Panc1 (cell line): ENCODE measurements at places on chromosomes 6 and 20.
A peak's percentile ranks its signal among the peaks of the same experiment; 100 is the strongest.

GRCh38 chr6:168607272-168608112 lies 166.5 kb downstream of the SMOC2 start:
- DNase-seq = no peak

- no peak for DNase-seq
These were observed 171.3 kb downstream of the SLC16A10 start for GRCh38 chr6:111258615-111259088.

GRCh38 chr6:104182811-104183210 lies 676.9 kb downstream of the HACE1 start:
- no peak for DNase-seq

DNA sequence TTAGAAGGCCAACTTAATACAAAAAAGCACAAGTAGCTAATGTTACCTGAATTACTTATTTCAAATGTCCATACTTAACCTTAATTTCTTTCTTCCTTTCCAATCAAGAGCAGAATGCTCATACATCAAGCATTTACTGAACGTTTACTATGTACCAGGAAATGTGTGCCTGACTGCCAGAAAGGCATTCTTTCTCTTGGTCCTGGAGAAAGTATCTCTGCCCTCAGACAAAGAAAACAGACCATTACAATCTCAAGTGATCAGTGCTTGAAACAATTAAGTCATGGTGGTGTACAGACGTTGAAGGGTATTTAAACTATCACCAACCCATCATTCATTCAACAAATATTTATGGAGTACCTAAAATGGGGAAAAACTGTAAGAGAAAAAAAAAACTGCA lies 26.4 kb downstream of the CSNK2A1 start:
- no peak for DNase-seq

DNA sequence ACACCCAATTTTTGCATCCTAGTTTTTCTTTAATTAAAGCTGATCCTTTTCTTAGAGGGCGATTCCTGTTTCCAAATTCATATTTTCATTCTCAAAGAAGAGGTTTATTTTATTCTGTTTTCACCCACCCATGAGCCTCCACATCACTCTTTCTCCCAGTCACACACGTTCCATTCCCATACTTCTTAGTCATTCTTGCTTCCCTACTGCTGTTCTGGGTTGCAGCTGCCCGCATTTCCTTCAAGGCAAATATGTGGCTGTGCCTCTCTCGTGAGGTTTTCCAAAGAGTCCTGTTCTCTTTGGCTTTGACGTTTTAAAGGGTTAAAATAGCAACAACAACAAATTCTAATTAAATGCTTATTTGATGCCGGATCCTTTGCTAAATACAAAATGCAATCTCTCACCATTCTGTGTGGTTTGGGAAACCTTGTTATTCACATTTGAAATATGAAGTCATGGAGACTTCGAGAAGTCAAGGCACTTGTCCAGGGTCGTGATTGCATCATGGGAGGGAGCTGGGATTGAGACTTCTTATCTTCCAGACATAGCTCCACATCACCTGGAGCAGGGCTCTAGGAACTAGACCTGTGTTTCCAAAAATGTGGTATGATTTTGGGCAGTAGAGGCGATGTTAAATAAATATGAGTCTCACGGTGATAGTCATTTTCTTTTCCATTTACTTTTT lies 126.6 kb downstream of the DOK5 start:
- no peak for DNase-seq

DNA sequence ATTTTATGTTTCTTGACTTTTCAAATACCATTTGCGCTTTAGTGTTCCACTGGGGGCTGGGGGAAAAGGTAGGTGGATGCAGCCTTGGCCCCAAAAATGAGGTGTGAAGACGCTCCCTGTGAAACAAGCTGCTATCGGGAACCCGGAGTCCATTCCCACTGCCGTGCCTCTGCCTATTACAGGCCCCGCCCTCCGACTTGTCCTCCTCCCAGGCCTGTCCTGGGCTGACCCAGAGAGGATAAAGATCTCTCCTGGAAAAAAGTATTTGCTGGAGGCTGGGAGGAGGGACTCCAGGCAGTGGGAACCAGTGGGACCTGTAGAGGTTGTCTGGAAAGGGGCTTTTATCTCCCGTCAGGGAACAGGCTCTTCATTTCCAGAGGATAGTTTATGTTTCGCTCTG lies 215.0 kb downstream of the SLC24A3 start:
- DNase-seq = no peak

DNA sequence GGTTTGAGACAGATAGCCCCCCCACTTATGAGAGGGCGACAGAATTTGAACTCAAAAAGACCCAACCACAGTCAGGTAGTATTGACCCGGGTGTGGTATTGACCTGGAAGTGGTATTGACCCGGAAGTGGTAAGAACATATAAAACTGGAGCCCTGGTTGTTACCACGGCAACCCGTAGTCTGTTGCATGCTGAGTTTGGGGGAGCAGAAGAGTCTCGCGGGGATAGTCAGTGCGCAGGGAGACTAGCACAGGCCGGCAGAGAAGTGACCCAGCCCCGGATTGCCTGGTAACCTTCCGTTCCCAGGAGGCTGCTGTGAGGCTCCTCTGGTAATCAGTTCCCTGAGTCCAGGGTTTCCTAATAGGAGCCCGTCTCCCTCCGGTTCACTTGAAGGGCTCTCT lies 96.2 kb downstream of the SNX5 start:
- DNase-seq = no peak

DNA sequence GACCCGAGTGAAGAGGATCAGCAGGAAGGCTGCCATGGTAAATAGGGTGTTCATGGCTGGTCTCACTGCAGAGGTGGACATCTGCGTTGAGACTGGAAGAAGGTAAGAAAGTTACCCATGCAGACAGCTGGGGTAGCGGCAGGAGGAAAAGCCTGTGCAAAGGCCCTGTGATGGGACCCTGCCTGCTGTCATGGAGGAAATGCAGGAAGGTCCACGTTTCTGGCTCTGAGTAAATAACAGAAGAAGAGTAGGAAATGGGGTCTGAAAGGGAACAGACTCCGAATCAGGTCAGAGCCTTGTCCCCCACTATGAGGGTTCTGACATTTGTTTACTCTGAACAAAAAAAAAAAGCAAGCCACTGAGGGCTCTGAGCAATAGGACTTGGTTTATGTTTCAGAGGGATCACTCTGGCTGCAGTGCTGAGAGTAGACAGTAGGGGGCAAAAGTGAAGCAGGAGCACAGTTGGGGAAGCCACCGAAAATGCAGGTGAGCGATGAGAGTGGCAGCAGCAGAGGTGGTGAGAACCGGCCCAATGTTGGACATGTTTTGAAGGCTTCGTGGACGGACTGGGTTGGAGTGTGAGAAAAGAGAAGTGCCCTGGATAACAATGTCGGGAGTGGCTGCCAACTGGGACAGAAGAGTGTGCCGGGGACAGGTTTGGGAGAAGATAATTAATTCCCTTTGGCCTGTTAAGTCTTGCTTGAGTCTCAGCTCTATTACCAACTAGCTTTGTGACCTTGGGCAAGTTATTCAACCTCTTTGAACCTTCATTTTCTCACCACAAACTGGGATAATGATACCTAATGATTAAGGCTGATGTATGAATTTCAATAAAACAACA lies 57.9 kb upstream of the MAP7 start:
- peak; percentile 67 for DNase-seq

DNA sequence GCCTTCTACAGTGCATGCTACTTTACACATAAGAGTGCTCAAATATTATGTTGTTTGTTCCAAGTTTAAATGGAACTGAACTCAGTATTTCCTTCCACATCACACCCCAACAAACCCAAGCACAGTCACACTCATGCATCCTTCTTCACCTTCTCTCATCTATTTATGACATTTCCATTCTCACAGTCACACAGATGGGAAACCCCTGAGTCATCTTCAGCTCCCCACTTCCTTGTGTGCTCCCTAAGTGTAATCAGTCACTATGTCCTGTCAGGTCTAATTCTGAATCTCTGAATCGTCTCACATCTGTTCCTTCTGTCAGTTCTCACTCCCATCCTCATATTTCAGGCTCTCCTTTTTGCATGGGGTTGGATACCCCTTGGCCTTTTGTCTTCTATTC lies 96.0 kb downstream of the RIMS1 start:
- no peak for DNase-seq

DNA sequence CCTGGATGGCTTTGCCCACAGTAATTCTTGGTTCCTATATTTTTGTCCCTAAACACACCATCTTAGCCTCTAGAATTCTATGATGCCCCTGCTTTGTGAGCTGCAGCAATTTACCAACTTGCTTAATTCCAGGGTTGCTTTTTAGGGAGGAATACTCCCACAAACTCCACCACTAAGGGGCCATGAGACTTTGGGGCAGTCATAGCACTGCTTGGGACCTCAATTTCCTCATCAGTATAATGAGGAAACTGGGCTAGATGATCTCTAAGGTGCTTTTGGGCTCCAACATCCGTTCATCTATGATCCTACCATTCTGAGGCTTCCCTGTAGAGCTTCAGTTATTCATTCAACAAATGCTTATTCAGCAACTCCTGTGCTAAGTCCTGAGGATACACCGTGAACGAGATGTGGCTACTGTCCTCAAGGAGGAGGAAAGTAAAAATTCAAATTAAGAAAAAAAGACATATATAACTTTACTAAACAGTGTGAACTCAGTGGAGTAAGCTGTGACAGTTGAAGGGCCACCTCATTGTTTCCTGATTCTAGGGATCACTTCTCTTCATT lies 75.3 kb downstream of the PRDM1 start:
- no peak for DNase-seq

DNA sequence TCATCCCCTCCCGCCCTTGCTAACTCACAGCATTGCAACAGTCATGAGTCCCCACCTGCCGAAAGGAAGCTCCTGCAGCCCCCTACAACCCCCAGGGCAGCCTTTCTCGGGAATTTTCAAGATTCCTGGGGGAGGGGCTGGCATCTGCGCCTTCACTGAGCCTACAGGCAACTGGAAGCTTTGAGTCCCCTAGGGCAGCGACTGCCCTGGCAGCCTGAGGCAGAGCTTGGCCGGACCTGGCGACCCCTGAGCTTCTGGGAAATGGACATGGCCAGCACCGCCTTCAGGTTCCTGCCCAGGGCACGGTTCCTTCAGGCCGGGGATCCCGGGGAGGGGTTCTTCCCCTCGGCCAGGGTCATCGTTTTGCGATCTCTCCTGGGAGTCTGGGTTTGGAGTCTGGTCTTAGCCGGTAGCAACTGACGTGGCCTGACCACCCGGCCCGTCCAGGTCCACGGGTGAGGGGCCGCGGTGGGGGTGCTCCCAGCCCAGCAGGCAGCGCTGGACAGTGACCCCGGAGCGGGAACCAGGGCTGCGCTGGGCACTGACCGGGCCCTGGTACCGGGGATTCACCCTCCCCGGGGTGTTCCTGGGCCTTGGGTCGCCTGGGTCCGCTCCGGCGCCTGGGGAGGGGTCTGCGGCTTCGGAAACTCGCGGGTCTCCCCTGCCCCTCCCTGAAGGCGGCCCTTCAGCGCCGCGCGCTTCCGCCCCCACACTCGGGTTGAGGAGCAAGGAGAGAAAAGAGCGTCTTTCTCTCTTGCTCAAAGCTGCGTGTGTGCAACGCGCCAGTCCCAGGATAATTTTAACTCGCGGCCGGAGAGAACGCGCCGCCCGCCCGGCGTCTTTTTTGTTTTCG lies 593 bp upstream of the COL9A3 start:
- DNase-seq = no peak

DNA sequence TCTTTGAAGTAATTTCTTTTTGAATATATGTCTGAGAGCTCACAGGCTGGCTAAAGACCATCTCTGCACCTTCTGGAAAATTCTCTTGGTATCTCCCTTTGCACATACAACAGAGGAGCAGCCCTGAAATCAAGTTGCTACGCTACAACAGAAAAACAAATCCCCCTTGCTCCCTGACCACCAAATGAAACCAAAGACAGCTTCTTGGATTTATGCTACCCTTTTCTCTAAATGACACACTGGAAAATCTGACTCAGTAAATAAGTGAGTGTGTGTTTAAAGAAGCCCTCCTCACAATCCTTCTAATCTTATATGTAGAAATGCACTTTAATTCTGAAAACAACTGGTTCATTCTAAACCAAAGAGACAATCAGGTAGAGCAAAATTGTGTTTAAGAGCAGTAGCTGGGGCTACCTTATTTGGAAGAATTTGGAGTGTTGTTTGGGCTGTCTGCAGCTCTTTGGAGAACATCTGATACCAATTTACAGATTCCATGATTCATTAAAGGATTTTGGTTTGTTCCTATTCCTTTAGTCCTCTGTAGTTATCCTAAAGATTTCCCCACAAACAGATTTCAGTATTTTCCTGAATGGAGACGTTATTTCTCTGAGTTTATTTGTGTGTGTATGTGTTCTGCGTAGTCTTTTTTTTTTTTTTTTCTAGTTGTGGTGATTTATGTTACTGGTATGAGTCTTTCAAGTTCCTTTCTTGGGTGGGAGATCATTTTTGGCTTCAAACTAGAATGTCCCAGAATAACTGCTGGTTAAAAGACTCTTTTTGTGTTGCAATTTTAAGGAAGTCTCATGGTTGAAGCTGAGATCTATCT lies 36.4 kb upstream of the UTRN start:
- DNase-seq = no peak

DNA sequence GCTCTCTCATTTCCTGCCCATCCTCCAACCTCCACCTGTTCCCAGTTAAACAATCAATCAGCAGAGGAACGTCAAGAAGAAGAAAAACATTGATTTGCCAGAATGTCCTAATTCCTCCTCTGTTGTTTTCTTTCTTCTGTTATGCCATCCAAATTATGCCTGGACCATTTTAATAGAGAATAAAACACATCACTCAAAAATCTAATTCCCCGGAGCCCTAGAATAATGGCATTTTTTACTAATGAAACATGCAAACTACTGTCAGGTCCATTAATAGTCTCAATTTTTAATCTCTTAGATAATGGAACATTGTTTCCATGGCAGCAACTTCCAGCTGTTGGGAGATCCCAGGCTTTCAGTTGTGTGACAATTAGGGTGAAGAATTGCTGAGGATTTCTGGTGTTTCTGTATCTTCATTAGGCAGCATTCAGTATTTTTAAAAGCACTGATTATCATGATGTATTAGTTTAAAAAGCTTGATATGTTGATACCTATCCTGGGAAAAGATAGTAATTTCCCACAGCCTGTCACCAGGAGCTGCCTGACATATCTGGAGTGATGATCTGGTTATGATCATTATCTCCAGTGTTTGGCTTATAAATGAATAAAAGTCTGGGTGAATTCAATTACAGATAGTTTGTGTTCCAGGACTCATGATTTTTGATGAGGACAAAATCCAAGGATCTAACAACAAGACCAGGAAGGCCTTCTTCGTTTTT lies 209.8 kb downstream of the TPBG start:
- no peak for DNase-seq

DNA sequence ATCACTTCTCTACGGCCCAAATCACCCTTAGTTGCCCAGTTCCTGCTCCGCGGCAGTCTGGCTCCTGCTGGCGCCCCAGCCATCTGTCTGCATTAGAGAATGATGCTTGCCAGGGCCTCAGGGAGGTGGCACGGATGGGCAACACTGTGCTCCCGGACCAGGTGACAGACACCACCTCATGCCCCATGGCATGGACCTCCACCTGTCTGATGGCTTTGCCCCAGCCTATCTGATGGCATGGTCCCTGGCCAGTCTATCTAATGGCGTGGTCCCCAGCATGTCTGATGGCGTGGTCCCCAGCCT lies 18.8 kb upstream of the MRGBP start:
- no peak for DNase-seq

GRCh38 chr20:5767493-5768098 lies 17.4 kb downstream of the SHLD1 start:
- DNase-seq = no peak
